ENCODE measurements at places on chromosomes 3 and 15.
A peak's percentile ranks its signal among the peaks of the same experiment; 100 is the strongest.

DNA sequence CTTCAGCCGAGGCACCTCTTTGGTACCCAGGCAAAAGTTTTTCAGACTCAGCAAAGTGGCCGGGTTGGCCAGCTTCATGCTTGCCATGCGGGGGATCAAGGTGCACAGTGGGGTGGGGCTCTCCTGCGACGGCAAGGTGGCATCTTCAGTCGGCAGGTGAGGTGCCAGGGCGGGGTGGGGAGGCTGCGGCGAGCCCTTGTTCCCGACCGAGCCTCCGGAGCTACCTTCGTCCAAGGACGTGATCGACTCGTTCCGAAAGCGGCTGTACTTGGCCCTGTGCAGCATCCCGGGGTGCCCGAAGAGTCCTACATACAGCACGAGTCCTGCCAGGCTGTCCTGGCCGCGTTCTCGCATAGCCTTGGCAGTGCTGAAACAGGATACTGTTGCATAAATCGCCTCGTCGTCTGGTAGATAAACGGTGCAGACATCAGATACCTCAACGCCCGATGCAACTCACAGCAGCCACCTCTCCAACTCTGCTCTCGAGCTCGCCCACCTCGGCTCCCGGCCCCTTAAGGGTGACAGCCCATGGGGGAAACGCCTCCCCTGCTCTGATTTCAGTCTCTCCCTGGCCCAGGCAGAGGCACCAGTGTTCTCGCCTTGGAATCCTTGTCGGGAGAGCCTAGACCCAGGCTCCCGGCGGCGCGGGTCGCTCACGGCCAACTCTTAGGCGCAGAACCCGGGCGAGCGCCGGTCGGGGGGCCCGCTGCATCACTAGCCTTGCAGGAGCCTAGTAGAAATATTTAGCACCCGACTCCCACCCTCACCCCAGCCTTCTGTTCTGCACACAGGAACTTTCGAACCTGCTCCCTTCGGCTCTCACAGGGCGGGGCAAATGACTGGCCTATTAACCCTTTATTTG, 826 bp downstream of the SHC4 start:
- peak; percentile 64 for DNase-seq

DNA sequence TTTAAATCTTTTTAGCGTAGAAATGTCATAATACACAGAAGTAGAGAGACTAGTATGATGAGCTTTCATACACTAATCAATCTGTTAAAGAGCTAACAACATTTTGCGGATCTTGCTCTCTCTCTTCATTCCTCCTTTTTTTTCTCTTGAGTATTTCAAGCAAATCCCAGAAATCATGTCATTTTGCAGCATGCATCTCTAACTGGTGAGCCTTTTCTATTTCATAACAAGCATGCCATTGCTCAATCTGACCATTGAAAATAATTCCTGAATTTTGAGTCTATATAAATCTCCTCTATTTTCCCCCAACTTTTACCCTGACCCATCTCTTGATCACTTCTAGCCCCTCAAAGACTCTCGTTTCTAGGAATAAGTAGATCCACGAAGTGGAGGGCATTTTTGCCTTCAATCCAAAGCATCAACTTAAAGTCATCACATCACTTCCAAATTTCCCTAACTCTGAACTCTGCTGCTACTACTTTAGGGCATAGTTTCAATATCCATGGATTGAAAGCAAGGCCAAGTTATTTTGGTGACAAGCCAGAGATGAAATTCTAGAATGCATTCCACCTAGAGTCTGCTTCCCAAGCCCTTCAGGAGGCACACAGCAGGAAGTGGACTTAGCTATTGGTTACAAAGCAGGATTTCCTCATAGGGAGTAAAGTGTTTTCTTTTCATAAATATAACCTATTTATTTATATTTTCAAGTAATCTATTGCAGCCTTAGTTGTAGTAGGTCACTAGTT, 253.5 kb upstream of the ZPLD1 start:
- no peak for DNase-seq

DNA sequence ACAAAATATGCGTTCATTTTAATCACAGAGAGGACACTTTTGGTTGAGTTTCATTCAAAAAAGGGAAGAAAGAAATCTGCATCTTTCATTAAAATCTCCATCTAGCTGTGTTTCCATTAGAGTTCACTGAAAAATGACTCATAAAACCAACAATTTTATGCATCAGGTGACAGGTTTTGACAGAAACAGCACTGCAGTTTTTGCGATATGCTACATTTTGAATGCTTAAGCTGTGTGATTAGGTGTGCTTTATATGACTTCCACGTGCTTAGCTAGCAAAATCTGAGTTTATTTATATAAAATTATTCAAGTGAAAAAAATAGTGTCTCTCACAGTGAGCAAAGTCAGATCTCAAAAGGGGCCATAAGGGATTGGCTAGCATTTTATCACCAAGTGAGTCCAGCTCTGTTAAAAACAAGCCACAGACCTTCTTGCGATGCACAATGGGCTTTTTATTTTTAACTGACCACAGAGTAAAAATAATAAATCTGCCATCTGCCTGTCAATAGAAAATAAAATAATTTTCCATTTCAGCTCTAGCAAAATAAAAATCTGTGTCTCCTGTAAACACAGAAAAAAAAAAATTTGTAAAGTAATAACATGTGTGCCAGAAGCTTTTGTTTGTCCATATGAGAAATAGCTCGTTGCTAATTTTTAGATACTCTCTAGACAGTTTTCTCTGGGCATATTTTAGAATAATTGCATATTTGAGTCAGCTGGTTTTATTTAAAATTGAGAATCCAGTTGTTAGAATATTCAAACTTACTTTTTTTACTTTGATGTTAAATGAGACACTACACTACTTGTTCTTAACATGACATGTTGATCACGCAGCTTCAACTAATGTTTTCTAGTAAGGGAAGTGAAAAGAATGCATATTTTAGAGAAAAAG, 409.8 kb downstream of the ROBO2 start:
- no peak for DNase-seq

GRCh38 chr3:128555098-128555825, 62.3 kb upstream of the GATA2 start:
- peak; percentile 78 for DNase-seq

DNA sequence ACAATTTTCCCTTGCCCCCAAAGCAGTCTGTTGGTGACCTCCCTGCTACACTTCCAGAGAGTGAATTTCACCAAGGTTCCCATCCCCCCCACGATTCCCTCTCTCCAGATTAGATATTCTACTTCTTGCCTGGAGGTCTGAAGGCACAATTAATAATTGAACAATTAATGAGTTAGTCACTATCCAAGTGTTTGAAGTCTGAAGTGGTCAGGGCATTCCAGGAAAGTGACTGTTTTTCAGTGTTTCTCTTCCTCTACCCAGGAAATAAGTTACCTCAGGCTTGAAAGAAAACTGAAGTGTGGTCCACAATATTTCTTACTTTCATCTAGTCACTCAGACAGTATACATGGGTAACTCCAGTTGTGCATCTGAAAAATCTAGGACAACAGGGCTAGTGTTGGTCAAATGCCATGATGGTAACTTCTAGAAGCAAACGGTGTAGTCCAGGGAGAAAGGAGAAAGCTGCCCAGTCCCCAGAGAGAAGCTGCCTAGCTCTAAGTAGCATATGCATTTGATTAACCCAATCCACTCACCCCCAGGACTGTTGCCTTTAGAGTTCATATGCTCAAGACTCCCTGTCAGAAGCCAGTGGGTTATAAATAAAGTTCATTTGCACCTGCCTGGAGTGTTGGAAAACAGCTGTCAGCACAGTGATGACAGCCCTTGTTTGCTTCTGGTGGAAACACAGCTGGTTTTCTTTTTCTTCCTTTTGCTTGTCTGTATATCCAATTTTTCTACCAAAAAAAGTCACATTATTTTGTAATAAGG, 2.3 kb upstream of the TM4SF4 start:
- no peak for DNase-seq

DNA sequence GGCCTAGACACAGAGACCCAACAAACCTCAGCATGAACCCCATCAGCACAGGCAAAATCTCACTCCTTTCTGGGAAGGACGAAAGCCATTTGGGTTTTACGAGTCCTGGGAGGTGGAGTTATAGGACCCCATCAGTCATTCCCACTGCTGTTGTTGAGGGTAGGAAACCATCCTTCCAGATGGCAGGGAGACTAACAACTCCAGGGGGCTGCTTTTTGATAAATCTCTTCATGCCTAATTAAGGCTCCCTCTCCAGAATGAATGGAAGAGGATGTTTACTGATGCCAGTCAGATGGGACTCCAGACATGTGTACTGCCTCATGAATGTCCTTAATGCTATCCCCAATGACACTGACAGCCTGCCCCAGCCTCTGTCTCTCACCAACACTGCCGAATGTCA, 75.3 kb downstream of the ST8SIA2 start:
- no peak for DNase-seq

DNA sequence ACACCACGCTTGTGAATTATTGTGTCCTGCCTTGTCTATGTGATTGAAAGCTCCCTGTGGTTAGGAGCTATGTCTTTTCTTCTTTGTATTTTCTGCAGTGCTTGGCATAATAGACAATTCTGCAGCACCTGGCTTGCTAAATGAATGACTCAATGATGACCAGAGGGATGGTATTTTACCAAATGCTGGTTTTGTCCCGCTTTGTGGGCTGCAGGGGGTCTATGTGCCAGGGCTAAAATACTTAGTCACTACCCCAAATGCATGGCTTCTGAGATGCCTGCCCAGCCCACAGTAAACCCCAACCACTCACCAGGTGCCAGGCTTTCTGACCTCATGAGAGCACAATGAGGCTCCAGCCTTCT, 50.9 kb downstream of the BOC start:
- DNase-seq, result no peak

DNA sequence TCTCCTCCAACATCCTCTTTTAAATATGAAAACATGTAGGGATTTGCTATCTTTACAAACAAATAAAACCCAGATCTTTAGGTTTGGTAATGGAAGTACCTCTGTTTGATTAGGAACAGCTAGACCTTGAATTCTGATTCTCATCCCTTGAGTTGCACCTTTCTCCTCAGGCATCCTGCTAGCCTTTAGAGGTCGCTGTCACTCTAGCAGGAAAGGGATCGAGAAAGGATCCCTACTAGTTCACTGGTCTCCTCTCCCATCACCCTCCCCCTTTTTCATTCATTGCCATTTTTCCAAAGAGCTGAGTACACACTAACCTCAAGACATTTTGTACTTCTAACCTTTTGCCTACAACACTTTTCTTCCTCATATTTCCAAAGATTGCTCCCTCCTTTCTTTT, 569.8 kb downstream of the RBMS3 start:
- no peak for DNase-seq

DNA sequence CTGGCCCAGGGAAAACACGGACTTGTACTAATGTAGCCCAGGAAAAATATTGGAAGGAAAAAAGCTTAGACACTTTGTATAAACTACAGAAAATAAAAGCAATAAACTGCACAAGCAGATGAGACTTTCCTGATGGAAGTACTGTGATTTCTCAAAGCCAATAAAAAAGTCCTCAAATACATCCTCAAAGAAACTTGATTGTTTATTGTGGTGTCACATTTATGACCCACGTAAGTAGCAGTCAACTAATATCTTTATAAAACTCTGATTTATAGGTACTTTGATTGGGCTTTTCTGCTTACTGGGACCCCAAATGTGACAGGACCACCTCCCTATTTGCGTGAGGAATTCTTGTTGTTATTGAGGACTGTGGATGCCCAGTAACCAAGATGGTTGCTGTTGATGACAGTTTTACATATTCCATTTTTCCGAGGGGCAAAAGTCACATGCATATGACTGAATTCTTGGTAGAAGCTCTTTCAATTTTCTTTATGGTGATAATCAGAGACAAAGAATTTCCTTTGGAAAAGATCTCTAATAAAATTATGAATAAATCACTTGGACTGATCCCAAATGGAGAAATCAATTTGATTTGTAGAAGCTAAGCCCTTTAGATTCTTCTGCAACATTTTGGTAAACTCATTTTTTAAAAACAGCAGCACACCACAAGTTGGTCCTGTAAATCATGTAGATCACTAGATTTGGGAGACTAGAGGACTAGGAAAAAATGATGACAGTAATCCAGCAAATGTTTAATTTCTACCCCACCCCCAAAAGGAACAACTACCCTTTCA, 159.0 kb upstream of the TSC22D2 start:
- DNase-seq, result no peak

- DNase-seq, result no peak
Observed at GRCh38 chr3:161322781-161323568, 48.3 kb downstream of the SPTSSB start.

- DNase-seq, result no peak
Observed at GRCh38 chr15:88814393-88814792, 11.2 kb downstream of the ACAN start.

DNA sequence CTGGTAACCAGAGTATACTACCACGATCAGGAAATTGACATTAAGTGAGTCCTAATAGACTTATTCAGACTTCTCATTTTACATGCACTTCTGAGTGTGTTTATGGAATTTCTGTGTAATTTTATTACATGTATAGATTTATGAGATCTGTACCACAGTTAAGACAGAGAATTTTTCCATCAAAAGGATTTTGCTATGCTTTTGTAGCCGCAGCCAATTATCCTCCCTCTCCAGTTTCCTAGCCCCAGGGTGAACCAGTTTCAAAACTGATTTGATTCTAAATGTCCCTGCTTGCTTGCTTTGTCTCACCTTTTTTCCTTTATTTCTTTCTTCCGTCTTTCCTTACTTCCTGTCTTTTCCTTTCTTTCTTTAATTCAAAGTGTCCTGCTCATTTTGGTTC, 661.2 kb upstream of the BCHE start:
- DNase-seq, result no peak

DNA sequence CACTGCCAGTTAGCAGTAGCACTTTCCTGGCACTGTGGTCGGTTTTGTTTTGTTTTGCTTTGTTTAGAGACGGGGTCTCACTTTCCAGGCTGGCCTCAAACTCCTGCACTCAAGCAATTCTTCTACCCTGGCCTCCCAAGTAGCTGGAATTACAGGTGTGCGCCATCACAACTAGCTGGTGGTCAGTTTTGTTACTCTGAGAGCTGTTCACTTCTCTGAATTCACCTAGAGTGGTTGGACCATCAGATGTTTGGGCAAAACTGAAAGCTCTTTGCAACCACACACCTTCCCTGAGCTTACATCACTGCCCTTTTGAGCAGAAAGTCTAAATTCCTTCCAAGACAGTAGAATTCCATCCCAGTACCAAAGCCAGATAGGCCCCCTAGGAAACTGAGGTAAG, 22.6 kb downstream of the CLDN18 start:
- DNase-seq, result no peak

- DNase-seq, result no peak
Observed at GRCh38 chr3:145681181-145681580, 479.8 kb downstream of the PLOD2 start.

GRCh38 chr3:152430223-152431002, 161.7 kb downstream of the MBNL1 start:
- DNase-seq, result no peak

- DNase-seq, result no peak
Observed at GRCh38 chr3:46542801-46543201, 23.3 kb downstream of the LRRC2 start.

GRCh38 chr3:112675349-112675748, 34.4 kb upstream of the CCDC80 start:
- no peak for DNase-seq
